Stimulated activated CD4-positive, alpha-beta T cell treated with anti-CD3 and anti-CD28 coated beads, Interleukin-1b, Interleukin-23, amount 100 ng/mL, for 1 hour (primary cell): ENCODE measurements at places on chromosomes 6 and 20.

GRCh38 chr6:7202950-7203349 is 95.2 kb downstream of the RREB1 start:
- DNase-seq: no peak

DNA sequence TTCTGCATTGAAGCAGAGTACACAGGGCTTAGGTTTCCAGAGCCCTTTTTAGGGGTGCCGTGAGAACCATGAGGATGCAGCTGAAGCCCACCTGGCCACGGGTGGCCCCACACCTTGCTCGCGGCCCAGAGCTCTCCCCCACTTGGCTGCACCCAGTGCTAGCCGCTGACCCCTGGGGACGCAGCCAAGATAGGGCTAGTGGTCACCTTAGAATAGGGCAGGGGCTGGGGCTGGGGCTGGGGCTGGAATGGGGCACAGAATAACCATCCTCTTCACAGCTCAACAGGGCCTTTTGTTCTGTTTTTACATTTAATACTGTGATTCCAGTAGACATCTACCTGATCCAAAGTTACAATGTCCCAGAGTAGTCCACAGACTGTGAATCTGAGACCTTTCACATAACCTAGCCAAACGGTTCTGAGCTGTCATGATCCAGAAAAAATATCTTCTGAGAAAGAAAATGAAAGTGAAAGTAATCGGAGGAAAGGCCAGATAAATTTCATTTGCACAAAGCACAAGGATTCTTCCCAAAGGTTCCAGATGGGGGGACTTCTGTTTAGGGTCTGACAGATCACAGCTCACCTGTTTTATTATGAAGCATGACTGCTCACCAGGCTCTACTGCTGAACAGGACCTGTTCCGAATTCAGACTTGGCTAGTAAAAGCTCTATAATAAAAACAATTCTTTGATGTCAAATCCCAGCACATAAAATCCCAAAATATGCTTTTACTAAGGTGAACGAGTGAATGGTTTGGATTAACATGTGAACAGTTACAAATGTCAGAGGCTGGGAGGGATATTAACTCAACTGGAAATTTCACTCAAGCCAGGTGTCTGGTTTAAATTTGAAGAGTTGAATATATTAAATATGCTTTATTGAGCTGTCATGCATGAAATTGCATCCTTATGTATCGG is 401.9 kb downstream of the THBS2 start:
- DNase-seq: no peak

DNA sequence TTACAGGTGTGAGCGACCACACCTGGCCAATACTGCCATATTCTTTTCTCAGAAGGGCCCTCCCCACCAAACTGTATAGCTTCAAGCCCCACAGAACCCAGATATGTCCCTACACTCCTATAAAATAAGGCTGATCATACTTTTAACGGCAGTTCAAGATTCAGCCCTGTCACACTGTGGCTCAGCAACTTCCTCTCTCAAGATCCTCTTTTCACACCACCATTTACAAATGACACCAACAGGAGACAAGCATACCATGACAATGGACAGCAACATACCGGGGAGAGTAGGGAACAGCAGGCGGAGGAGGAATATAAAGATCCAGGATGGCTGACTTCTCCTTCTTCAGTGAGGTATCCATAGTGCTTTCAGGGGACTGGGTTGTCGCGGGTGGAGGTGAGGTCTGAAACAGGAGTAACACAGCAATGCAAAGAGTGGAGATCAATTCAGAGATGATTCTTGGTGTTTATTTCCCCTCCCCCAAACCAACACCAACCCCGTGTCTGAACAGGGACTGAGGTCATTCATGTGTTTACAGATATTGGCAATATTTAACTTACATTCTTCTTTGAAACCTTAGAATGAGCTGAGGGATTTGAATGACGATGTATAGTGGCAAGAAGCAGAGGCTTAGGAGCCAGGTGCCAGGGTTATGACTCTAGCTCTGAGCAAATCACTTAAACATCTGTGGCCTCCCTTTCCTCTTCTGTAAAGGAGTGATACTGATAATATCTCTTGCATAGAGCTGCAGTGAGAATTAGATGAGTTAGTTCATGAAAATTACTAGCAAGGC is 57.6 kb upstream of the IPCEF1 start:
- DNase-seq: no peak

DNA sequence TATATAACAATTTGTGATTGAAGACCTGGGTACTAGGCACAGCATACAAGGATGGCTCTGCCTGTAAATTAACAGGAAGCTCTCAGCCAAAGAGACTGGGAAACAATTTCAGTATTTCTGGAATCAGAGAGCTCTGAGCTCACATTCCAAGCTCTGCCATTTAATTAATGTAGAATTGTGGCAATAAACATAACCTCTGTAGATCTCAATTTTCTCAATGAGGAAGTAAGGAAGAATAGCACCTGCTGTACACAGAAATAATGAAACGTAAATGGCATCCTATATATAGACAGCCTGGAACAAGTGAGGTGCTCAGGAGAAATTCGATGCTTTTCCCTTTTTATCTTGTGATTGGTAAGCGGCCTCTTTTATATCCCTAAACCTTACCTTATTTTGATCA is 538.5 kb upstream of the JAG1 start:
- DNase-seq: no peak

DNA sequence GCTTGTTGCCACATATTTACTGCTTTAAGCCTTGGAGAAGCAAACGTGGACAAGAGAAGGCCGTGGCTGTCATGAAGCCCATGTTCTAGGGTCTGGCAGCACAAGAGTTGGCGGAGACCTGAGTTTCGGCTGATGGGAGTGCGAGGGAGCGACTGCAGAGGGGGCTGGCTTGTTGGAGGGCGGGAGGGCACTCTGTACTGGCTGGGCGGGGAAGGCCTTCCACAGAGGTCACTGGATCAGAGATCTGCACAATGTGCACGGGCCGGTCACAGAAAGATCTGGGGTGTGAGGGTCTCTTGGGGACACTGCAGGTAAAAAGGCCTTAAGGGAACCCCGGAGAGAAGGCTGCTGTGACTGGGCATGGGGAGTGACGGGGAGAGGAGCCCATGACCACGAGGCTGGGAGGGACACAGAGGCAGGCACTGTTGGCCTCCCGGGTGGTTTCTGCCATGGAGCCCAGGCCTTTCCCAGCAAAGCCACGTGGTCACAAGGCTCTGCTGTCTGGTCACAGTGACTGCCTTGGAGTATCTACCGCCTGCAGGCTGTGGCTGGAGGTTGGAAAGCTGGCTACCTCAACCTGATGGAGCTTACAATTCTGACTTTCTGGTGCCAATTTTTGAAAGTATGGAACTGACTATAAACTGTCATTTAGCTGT is 23.8 kb downstream of the FOXC1 start:
- DNase-seq: no peak

DNA sequence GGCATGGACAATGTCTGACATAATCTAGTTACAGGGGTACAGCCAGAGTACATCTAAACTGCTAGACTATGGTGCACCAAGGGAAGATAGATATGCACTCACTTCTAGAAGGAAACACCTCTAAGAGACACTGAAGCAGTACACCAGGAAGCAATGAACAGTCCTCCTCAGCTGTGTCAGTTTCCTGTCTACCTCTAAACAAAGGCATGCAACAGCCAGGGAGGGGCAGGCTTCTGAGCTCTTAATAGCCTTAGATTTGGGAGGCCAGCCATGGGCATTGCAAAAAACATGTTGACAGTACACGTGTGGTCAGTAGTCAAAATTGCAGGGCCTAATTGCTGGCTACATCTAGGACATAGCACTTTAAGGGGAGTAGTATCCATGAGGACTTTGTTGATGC is 21.4 kb downstream of the CRYBG1 start:
- DNase-seq: no peak
